G401 (cell line): ENCODE measurements at places on chromosomes 4 and X. TPM values are rescaled to one million over a fixed set of nuclear protein-coding genes. Genes with fewer than 3 reads are reported as not detected.

ADAM29 gene
- not detected in 2 replicates for total RNA-seq

SPINK2 gene
- total RNA-seq = not detected in 2 replicates

CRMP1 gene
- total RNA-seq = 1.4 TPM in 1 of 2 replicates, not detected in the other

FGA gene
- total RNA-seq = not detected in 2 replicates

DNA sequence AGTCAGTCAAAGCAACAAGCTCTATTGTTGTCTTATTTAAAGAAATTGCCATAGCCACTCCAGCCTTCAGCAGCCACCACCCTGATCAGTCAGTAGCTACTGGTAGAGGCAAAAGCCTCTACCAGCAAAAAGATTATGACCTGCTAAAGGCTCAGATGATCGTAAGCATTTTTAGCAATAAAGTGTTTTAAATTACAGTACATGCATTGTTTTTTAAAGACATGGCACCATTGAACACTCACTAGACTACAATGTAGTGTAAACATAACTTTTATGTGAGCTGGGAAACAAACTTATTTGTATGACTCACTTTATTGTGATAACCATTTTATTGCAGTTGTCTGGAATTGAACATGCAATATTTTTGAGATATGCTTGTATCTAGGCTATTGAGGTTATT, 32.3 kb upstream of the DYNLT3 start:
- DNase-seq = no peak

DNA sequence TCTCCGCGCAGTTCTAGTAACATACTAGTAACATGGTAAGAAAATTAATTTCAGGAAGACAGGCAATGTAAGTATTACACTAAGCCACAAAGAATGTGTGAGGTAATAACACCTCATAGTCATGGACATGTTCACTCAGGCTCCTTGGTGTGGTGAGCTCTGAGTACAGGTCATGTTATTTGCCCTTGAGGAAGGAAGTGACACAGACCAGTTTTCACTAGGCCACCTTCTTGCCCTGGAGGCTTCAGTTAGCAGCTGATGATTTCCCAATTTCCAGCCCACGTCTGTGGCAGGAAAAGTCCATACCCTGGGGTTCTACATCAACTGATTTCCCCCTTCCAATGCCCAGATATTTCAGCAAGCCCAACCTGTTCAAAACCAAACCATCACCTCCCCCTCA, 6.7 kb downstream of the APOO start:
- DNase-seq = no peak
